ENCODE measurements at places on chromosomes 1 and 21. TPM values are rescaled to one million over a fixed set of nuclear protein-coding genes. Genes with fewer than 3 reads are reported as not detected.
A peak's percentile ranks its signal among the peaks of the same experiment; 100 is the strongest.

- DNase-seq: no peak
These were observed 97.8 kb downstream of the DUSP10 start for GRCh38 chr1:221644145-221644448.

DNA sequence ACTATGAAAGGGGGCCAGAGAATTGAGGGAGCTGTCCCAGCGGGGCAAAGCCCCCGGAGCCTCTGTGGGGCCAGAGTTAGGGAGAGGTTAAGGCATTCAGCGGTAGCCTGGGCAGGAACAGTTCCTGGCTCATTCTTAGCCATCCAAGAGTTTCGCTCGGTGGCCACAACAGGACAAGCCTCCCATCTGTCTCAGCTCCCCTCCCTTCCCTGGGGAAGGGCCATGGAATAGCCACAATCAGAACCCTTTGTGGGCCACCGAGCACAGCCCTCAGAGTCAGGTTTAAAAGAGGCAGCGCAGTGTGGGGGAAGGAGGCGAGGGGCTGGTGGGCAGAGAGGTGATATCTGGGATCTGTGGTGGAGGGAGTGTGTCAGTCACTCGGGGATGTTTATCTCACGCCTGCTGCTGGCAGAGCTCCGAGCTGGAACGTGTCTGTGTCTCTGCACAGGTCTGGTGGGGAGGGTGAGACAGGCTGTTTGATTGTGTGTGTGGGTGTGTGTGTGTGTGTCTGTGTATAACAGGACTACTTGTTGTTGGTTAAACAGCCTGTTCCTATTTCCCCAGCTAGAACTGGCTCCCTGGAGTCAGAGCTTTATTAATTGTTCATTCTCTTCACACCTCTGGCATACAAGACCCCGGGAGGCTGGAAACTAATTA, 49.6 kb upstream of the GOLT1A start:
- no peak for DNase-seq

- DNase-seq: no peak
These were observed 31.7 kb downstream of the AK5 start for GRCh38 chr1:77313491-77313890.

DNA sequence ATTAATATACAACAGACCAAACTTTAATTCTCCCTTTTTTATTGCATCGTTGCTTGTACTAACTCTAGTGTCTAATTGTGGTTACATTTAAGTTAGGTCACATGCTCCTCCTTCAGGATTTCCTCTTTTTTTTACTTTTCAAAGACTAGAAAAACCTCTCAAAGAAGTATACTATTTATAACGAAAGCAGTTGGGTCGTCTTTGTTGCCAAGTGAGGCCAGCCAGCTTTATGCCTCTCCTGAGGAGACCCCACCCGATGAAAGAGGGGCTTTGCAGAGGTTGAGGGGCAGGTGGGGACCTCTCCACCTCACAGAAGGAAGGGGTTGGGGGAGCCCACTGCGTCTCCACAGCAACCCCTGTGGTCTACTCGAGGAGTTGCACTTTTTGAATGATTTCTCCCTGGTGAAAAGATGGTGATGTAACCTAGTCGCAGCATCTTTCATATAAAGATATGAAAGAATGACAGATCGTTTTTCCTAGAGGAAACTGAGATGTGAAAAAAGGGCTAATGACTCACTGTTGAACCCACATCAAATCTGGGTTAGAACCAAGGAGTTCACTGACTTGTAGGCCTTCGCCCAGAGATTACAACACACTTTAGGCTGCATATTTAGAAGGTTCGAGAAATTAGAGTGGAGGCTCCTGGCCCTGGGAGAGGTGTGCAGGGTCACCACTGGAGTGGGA, 6.4 kb downstream of the TGFB2 start:
- no peak for DNase-seq

DNA sequence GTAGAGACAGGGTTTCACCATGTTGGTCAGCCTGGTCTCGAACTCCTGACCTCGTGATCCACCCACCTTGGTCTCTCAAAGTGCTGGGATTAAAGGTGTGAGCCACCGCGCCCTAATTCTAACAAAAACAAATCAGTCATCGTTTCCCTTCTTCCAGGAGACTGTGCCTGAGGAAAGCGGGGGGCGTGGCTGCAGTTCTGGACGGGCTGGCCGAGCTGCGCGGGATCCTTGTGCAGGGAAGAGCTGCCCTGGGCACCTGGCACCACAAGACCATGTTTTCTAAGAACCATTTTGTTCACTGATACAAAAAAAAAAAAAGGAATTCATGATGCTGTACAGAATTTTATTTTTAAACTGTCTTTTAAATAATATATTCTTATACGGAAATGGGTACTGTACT, 104.2 kb downstream of the WDR4 start:
- DNase-seq: no peak

- peak; percentile 99 for DNase-seq
These were observed at the start of gene IFFO2 for GRCh38 chr1:18956193-18957135. Gene IFFO2, minus strand, starts transcription at chr1:18956676. Its CDS starts 344 bp downstream, at chr1:18956332.

GRCh38 chr1:171849245-171849898, 8.1 kb downstream of the DNM3 start:
- no peak for DNase-seq

DNA sequence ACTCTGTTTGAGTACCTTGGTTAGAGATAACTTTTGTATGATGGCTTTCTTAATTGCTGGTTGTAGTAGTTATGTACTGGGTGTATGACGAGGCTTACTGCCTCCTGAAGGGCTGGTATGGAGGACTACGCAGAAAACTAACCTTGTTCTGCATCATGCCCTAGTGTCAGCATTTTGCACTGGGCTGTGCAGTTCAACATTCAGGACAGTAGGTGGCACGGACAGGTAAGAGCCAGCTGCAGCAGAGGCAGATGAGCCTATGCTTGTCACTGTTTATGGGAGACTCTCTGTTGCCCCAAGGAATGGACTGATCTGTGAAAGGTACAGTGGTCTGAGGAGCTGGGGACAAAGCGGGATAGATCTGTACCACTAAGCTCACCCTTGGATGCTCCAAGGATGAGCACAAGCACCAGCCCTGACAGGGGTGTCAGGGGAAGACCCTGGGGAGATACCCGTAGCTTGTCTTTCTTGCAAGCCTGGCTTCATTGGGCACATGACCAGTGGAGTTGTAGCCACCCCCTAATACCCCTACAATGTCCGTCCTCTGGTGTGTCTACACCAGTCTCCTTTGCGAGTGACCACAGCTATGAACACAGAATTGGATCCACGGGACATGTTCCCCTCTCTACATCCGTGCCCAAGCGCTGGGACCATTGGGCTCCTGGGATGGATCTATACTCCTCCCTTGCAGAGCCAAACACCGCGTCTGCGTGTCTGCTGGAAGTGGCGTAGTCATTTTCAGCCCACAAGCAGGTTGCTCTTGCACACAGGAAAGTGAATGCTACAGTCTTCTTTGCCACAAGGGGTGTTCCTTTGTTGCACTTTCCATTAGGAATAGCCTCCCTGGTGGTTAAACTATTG, 51.1 kb upstream of the CFHR3 start:
- DNase-seq: no peak

DNA sequence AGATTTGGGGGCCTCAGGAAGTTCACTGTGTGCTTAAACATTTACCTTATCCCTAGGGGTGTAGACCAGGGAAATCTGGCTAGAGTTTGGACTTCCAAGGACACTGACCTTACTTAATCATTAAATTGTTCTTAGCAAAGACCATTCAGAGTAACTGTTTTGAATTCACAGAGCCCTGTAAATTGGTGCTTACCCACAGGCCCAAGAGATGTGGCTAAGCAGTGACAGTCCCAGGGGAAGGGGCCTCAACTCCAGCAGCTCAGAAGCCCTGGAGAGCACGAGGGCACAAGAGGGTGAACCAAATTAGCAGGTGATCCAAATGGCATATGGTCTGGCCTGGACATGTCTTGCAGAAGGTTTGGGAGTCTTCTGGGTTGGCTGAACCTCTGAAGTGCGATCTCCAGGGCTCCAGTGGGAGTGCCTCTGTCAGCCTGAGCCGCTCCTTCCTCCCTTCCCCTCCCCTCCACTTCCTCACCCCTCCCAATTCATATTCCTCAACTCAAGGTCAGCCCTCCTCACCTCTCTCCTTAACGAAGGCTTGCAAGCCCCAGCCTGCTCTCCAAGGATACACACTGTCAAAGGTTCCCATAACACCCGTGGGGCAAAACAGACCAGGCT, 4.3 kb downstream of the PAQR7 start:
- DNase-seq: peak; percentile 59

- no peak for DNase-seq
These were observed 14.6 kb upstream of the C1orf105 start for GRCh38 chr1:172405912-172406311.

Gene CHODL
- 1.7 TPM for total RNA-seq

DNA sequence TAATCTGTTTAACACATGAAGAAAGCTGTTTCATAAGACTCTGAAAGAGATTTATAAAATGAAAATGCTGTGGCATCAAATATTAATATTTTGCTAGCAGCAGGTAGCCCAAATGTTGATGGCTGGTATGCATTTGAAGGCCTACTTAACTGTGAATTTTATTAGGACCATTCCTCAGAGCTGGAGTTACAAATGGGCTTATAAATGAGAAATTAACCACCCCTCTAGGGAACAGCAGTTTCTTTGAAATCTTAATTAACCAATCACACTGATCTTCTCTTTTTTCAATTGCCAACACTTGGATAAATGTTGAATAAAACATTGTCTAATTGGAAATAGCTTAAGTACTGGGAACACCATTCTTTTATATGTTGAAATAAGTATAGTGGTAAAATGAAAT, 129.9 kb downstream of the GPR52 start:
- DNase-seq: no peak

GRCh38 chr1:44310006-44310405, 45.1 kb downstream of the ERI3 start:
- no peak for DNase-seq

Gene TTC24
- not detected for total RNA-seq

Measured in mesenteric fat pad (tissue), 1 donor.